Bronchus fibroblast of lung (primary cell): ENCODE measurements at places on chromosomes 5 and 9. TPM values are rescaled to one million over a fixed set of nuclear protein-coding genes. Genes with fewer than 3 reads are reported as not detected.

Gene KCTD16
- 0.15 and 0.17 TPM in 2 replicates for total RNA-seq

Gene PRRC2B
- total RNA-seq: 57.8 and 66.2 TPM in 2 replicates

Gene MYOZ3
- 1.0 and 1.8 TPM in 2 replicates for total RNA-seq

Gene IFNA13
- total RNA-seq: not detected in 2 replicates

Gene PPIC
- total RNA-seq: 16.8 and 22.5 TPM in 2 replicates

Gene PCDHB8
- not detected in 2 replicates for total RNA-seq

Gene MTX3
- 4.9 and 6.2 TPM in 2 replicates for total RNA-seq

Gene DIAPH1
- 32.7 and 36.8 TPM in 2 replicates for total RNA-seq
